ENCODE measurements at places on chromosomes 2 and 18.
A peak's percentile ranks its signal among the peaks of the same experiment; 100 is the strongest.

- no peak for DNase-seq
These were observed 54.9 kb upstream of the CYP1B1 start for GRCh38 chr2:38130876-38131275.

GRCh38 chr2:161124201-161124600 is 36.0 kb upstream of the TANK start:
- no peak for DNase-seq

DNA sequence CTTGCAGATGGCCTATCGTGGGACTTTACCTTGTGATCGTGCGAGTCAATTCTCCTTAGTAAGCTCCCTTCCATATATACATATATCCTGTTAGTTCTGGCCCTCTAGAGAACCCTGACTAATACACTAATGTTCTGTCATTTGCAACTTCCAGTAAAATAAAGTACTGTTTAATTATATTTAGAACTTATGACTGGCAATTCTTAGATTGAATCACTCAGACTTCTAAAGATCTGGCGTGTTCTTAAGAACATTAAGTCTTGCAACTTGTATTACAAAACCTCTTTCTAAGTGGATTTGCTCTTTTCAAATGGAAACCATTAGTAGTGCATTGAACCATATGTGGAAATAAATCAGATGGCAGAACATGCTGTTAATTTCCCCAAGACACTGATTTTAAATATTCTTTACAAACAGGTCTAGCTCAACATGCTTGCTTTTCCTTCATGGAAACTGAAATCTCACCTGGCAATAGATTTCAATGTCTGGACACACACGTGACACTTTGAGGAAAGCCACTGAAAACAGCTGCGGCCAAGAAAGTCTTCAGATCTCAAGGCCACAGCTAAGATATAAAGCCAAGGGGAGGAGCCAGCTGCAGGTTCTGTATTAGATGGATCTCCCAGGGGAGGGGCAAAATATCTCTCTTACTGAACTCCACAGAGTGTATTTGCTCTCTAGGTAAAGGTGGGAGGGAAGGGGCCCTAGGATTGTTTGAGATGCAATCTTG is 50.6 kb downstream of the PMAIP1 start:
- no peak for DNase-seq

GRCh38 chr2:138396843-138397242 is 104.7 kb upstream of the SPOPL start:
- no peak for DNase-seq

DNA sequence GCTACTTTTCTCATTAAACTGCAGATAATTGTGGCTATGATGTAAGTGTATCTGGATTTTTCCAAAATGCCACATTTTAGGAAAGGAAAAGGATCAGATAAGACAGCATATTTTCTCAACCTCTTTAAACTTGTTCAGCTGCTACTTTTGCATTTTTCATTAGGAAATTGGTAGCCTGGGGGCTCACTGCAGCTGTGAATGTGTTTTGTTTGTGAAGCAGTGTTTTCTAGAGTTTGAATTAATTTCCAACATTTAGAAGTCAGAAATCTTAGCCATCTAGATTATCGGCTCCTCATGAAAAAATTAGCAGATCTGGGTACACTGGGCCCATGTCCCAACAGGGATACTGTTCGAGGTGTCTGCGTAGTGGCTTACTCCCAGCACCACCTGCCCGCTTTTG is 56.3 kb upstream of the ZDBF2 start:
- no peak for DNase-seq

DNA sequence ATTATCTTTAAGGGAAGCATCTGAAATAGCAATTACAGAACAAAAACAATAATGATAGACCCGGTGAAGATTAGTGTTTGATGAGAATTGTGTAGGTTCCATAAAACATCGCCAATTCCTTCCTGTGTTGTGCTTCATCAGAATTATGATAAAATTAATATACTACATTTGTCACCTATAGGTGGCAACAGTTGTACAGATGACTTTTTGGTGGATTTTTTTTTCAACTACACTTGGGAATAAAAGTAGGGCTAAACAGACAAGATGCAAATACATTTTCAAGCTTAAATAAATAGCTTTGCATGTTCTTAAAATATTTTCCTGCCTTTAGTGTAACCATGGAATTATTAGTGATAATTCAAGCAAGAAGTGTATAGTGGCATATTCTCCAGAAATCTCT is 7.0 kb upstream of the LYPD1 start:
- peak; percentile 6 for DNase-seq

GRCh38 chr18:42174909-42175308 is 219.9 kb downstream of the PIK3C3 start:
- DNase-seq: peak; percentile 48

- DNase-seq: no peak
These were observed 176.2 kb upstream of the HDAC4 start for GRCh38 chr2:239576784-239577685.

- DNase-seq: no peak
These were observed at the start of gene ZNF516 for GRCh38 chr18:76495006-76495370. Gene ZNF516 (minus strand): TSS chr18:76495242. CDS start chr18:76443054, 52,188 bp downstream.

- no peak for DNase-seq
These were observed 33.1 kb downstream of the FAM171B start for GRCh38 chr2:186726938-186727337.

GRCh38 chr2:195534971-195535370 is 122.1 kb upstream of the SLC39A10 start:
- no peak for DNase-seq
